Immature natural killer cell (primary cell): ENCODE measurements at places on chromosomes 2 and 18.

DNA sequence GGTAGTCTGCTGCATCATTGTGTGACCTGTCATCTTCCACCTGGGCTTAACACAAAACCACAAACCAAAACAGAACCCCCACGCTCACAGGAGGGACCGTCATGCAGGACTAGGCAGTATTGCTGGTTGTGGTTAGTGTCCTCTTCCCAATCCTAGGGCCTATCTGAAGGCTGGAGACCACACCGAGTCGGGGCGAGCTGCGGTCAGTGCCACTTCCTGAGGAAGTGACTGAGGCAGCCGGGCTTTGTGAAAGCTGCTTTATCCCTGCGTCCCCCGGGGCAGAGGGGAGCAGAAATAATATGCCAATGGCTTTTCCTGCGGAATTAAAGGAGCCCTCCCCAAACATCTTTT lies 22.9 kb downstream of the ZNF532 start:
- DNase-seq: peak; percentile 41

GRCh38 chr2:44928483-44929158 lies 12.9 kb upstream of the SIX3 start:
- no peak for DNase-seq

GRCh38 chr2:232419245-232420072 lies 12.8 kb downstream of the ALPG start:
- DNase-seq: no peak

DNA sequence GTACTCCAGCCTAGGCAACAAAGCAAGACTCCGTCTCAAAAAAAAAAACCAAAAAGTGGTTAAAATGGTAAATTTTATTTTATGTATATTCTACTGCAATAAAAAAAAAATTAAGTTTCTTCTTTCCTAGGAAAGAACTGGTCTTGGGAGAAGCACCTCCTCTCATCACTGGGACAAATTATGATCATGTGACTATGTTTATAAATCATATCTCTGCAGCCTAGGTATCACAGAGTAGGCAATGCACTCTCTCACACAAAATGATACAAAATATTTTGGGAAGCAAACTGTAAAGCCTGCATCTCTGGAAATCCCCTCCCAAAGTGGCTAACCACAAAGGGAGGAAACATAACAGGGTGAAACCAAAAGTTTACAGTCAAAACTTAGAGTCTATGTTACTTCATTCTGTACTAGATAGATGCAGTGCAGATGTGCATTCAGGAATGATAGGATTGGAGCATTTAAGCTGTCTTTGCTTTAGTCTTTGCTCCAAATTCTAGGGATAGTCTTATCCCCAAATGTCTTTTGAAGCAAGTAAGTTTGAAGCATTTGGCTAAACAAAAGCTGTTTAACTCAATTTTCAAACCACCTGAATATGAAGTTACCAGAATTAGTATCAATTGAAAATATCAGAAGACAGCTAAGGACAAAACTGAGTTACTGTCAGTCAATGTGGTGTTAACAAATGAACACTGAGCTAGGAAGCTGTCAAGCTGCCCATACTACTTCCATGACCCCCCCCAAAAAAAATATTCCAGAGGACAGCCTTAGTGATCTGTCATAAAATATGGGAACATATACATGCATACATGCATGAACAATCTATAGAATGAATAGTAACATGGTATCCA lies 21.1 kb upstream of the MALT1 start:
- peak; percentile 41 for DNase-seq

GRCh38 chr2:60882971-60883753 lies 1.8 kb downstream of the REL start:
- peak; percentile 60 for DNase-seq
